Uterus (tissue), 4 donors: ENCODE measurements at places on chromosomes 13 and 19. TPM values are rescaled to one million over a fixed set of nuclear protein-coding genes. Genes with fewer than 3 reads are reported as not detected.

DNA sequence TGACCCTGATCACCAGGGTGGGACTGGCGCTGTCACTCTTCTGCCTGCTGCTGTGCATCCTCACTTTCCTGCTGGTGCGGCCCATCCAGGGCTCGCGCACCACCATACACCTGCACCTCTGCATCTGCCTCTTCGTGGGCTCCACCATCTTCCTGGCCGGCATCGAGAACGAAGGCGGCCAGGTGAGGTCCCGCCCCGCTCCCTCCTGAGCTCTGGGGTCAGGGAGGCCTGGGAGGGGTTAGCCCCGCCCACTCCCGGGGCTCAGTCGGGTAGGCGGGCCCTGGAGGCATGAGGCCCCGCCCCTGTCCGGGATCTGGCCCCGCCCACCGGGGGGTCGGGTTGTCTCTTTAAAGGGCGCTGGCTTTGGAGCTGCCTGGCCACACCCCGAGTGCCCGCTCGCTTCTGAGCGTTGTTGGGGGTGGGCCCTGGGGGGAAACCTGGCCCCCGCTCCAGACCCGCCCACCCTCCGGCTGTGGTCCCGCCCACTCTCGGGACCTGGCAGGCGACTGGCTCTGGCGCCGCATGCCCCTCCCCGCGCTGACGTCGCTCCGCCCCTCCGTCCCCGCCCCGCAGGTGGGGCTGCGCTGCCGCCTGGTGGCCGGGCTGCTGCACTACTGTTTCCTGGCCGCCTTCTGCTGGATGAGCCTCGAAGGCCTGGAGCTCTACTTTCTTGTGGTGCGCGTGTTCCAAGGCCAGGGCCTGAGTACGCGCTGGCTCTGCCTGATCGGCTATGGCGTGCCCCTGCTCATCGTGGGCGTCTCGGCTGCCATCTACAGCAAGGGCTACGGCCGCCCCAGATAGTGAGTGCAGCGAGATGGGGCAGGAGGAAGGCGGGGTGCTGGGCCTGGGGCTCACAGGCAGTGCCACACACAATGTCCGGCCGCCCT lies 13.1 kb downstream of the DDX39A start:
- peak; percentile 86 for DNase-seq

DNA sequence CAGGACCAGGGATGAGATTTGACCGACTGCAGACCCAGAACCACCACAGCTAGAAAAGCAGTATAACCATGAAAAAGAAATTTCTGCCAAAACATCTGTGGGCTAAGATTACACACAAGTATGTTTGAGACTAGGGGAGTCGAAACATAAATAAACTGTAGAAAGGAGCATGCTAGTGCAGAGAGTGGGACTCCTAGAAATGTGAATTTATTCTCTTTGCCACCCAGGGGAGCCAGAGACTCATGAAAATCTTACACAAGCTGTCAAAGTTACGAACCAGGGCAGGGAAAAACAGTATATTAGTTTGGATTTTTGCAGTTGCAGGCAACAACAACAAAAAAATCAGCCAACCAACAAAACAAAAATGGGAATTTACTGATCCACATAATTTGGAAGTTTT lies 12.3 kb upstream of the HSPH1 start:
- no peak for DNase-seq

DNA sequence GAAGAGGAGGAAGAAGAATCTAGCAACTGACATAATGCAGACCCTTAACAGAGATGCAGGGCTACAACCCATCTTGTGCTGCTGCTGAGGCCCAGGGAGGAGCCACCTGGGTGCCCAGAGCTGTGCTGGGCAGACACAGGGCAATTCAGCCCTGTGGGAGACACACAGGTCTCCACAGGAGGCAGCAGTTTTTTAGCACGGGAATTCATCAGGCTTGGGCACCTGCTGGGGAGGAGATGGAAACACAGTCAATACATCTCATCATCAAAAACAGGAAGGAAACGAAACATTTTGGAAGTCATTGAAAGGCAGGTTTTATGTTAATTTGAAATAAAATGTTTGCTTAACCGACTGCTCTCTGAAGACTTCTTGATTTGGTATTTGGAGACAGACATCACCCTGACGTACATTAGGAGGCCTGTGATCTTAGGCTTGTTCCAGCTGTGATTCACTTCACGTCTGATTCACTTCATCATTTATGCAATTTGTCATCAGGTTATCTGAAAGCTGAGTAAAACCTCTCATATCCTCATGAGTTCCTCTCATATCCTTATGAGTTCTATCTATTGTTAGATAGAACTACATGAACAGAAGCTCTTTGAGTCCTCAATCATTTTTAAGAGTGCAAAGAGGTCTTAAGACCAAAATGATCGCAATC lies 77.4 kb downstream of the CYSLTR2 start:
- DNase-seq: no peak

The SPINT2 gene
- 11.8 TPM for total RNA-seq

DNA sequence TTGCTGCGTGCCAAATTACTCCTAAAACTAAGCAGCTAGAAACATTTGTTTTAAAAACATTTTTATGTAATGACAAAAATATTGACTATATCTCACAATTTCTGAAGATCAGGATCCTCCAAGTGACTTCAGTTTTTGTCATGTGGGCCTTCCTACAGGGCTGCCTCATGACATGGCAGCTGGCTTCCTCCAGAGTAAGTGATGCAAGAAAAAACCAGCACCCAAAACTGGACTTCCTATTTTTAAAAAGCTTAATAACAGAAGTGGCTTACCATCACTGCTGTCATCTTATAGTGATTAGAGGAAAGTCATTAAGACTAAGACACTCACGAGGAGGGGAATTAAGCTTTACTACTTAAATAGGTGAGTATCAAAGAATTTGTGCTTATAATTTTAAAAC lies 681.7 kb downstream of the PCDH17 start:
- no peak for DNase-seq

The MLLT1 gene
- 103 TPM for total RNA-seq

The ZNF557 gene
- total RNA-seq: 7.6 TPM

The SPRED3 gene
- not detected for total RNA-seq

GRCh38 chr19:18832306-18833140 lies 764 bp downstream of the UPF1 start:
- DNase-seq: no peak

DNA sequence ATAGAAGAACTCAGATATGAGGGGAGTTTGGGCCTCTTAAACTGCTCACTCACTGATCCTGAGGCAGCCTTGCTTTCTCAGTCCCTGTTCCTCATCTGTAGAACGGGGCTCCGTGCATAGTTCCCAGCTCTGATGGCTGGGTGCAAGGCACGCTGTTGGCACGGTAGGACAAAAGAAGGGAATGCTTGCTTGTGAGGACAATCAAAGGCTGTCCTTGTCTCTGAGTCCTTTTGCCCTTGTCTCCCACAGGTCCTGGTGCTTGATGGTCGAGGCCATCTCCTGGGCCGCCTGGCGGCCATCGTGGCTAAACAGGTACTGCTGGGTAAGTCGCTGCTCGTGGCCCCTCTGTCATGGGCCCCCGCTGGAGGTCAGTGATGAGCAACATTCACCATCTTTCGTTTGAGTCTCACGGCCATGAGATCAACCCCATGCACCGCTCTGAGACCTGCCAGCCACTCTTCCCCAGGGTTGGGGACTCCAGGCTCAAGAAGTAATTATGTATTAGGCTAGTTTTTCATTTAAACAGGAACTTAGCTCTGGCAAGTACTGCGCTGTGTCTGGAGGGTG lies 2.3 kb downstream of the RPL13A start:
- DNase-seq: no peak

The FCHO1 gene
- under 0.01 TPM for total RNA-seq

The CD37 gene
- 11.0 TPM for total RNA-seq

The CBY2 gene
- total RNA-seq: not detected

GRCh38 chr13:85808811-85809210 lies 9.6 kb upstream of the SLITRK6 start:
- DNase-seq: no peak
